ENCODE measurements at places on chromosomes 11 and 22.

- H3K4me1 ChIP-seq, result peaks cover 10% of the 10 kb centered on the region
- H3K36me3 ChIP-seq, result no peaks in the 10 kb centered on the region
- no peak for DNase-seq
- H3K4me3 ChIP-seq, result no peak overlapping the region
These were observed 24.0 kb downstream of the SMCO4 start for GRCh38 chr11:93519179-93519578.

DNA sequence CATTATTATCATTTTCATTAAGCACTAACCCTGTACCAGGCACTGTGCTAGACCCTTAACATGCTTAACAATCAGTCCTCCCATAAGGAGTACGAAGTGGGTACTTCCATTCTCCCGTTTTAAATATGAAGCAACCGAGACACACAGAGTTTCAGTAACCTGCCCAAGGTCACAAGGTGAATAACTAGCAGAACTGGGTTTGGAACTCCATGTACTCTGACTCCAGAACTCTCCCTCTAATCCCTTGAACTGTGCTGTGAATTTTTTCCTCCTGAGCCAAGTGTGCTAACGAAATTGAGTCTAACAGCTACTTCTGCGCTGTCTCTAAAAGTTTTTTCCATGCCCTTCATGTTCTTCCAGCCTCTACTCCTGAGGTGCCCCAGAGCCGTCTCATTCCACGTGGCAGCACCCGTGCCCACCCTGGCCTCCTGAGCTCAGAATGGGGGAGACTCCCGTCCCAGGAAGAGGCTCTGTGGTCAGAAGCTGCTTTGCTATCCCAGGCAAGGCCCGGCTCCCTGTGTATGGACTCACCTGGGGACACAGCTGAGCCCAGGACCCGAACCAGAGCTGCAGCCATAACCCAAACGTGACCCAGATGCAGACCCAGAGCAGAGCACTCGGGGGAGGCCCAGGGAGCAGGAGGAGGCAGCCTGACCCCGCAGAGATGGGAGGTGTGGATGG lies 8.6 kb upstream of the TRIM29 start:
- DNase-seq, result no peak
- H3K36me3 ChIP-seq, result no peaks in the 10 kb centered on the region
- H3K27me3 ChIP-seq, result no peaks in the 10 kb centered on the region

DNA sequence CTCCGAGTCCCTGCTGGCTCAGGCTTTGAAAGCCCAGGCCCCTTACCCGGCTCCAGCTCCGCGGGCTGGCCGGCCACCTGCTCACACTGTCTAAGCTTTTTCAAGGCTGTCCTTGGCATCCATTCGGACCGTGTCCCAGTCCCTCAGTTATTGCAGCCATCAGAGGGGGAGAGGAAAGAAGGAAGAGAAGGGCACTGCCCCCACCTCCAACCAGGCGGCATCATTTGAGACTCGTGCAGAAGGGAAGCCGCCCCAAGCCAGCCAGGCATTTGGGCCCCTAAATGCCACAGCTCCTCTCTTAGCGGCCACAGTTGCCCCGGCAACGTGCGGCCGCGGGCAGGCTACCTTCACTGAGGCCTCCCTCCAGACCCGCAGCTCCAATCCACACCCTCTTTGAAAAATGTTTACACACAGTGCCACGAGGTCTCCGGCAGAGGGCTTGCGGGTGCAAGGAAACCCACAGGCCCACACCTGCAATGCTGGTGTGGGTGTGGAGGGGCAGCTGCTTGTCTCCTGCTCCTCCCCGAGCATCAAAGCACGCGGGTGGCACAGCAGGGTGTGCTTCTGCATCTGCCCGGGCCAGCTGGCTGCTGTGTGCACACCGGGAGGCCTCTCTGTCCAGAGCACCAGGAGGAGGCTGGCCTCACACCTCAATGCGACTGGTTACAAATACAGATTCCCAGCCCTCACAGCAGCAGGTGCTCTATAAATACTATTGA lies 124.4 kb downstream of the CTTN start:
- no peak overlapping the region for H3K27ac ChIP-seq
- no peaks in the 10 kb centered on the region for H3K27me3 ChIP-seq
- H3K4me1 ChIP-seq, result no peaks in the 10 kb centered on the region
- no peak overlapping the region for H3K4me3 ChIP-seq
- H3K36me3 ChIP-seq, result no peaks in the 10 kb centered on the region

- no peaks in the 10 kb centered on the region for H3K4me1 ChIP-seq
- DNase-seq, result peak; percentile 55
- no peaks in the 10 kb centered on the region for H3K36me3 ChIP-seq
- H3K27me3 ChIP-seq, result no peaks in the 10 kb centered on the region
- no peak overlapping the region for H3K4me3 ChIP-seq
These were observed 6.2 kb upstream of the IGSF22 start for GRCh38 chr11:18731949-18732821.

DNA sequence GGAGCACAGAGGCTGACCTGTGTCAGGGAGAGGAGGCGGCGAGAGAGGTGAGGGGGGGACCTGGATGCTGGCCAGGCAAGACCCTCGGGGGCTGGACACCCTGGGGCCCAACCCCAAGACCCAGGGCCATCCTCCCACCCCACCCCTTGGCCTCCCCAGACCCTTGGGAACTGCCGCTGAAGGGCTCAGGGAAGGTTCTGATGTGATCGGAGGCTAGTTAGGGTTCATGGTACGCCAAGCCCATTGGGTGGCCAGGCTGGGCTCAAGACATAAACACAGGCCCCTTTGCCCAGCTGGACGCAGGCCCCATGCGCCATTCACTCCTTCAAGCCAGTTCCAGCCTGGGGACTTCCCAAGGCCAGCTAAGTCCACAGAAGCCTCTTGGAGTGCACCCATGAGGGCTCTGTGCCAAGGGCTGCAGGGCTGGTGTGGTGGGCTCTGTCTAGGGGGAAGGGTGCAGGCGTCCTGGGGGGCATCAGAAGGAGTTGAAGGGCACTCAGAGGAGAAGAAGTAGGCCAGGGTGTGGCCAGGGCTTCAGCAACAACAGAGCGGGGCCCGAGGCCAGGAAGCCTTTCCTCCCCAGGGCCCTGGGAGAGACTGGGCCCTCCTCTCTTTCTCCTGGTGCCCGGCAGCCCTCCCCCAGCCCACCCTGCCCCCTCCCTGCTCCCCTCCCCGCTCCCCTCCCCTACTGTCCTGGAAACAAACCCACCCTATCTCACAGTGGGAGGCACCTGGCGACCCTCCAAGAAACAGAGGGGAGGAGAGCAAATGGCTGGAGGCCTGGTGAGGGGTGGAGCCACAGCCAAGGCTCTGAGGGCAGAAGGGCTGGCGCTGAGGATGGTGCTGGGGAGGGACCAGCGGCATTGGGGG lies 12.9 kb downstream of the TSPAN32 start:
- H3K4me3 ChIP-seq, result no peak overlapping the region
- H3K36me3 ChIP-seq, result no peaks in the 10 kb centered on the region
- peak overlapping the region; percentile 86 for H3K27ac ChIP-seq
- no peaks in the 10 kb centered on the region for H3K27me3 ChIP-seq

DNA sequence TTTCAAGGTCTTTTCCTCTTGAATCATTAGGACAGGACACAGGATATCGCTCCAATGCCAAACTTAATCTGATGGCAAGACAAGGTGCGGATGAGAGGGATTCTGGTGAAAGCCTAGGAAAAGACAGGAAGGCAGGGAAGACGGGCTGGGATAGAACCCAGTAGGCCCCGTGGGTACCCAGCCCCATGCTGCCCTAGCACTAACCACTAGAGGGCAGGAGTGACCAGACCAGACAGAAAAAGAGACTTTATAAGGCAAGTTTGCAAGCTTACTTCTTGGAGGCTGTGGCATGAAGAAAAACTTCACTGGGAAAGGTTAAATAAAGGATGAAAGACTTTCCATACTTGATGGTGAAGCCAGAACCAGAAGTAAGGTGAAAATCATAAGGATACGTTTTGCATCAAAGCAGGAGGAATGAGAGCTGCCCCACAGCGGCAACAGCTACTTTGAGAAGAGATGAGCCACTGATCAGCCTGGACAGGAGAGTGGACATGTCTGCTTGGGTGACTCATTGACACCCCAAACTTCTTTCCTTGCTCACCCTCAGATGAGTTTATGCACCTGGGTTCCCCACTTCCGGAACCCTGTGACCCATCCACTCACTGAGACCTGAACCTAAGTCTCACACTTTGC lies 39.8 kb downstream of the SYN3 start:
- peak; percentile 50 for DNase-seq
- no peaks in the 10 kb centered on the region for H3K27me3 ChIP-seq
- no peaks in the 10 kb centered on the region for H3K36me3 ChIP-seq
- no peak overlapping the region for H3K27ac ChIP-seq
- no peaks in the 10 kb centered on the region for H3K4me1 ChIP-seq

DNA sequence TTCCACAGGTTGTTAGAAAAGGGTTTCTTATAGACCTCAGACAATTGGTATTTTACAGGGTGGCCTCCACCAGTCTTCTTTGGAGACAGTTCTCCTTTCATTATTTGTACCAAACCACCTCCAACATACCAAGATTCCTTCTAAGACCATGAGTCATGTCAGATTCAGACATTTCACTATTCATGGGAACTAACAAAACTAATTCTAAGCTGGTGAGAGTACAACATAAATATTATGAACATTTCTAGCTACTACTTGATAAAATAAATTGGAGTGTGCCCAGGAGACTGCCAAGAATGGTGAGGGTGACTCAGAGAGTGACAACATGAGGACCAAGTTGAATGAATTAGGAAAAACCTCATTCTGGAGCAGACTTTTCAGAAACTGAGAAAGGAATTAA lies 494.6 kb upstream of the LRRC4C start:
- H3K4me1 ChIP-seq, result no peaks in the 10 kb centered on the region
- H3K27ac ChIP-seq, result no peak overlapping the region
- H3K27me3 ChIP-seq, result no peaks in the 10 kb centered on the region

- H3K27ac ChIP-seq, result no peak overlapping the region
- H3K4me1 ChIP-seq, result no peaks in the 10 kb centered on the region
- no peaks in the 10 kb centered on the region for H3K27me3 ChIP-seq
- no peaks in the 10 kb centered on the region for H3K36me3 ChIP-seq
- H3K4me3 ChIP-seq, result no peak overlapping the region
- DNase-seq, result no peak
These were observed 4.9 kb downstream of the OR8B8 start for GRCh38 chr11:124440608-124441007.

GRCh38 chr11:34151166-34151565 lies 45.7 kb downstream of the NAT10 start:
- H3K36me3 ChIP-seq, result peaks cover 14% of the 10 kb centered on the region
- H3K27ac ChIP-seq, result no peak overlapping the region
- H3K27me3 ChIP-seq, result no peaks in the 10 kb centered on the region
- no peak overlapping the region for H3K4me3 ChIP-seq
- H3K4me1 ChIP-seq, result peaks cover 23% of the 10 kb centered on the region
- DNase-seq, result no peak

DNA sequence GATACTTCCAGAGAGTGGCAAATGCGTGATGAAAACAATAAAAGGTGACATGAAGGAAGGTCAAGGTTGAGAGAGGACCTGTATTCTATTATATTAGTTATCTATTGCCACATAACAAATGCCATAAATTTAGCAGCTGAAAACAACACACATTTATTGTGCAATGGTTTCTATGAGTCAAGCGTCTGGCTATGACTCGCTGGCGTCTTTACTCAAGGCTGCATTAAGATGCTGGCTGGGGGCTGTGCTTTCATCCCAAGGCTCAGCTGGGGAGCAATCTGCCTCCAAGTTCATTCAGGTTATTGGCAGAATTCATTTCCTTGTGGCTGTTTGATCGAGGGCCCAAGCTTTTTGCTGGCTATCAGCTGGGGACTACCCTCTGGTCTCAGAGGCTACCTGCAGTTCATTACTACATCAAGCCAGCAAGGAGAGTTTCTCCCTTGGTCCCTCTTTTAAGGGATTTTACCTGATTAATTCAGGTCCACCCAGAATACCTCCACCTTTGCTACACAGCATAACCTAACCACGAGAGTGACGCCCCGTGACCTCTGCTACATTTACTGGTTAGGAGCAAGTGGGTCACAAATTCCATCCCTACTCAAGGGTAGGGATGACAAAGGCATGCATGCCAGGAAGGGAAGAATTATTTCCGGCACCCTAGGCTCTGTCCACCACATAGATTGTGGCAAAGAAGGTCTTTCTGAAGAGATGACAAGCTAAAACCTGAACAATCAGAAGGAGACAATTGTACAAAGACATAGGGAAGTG lies 549.1 kb downstream of the MN1 start:
- no peak overlapping the region for H3K27ac ChIP-seq
- peak; percentile 8 for DNase-seq
- no peaks in the 10 kb centered on the region for H3K27me3 ChIP-seq
- H3K4me3 ChIP-seq, result no peak overlapping the region
- H3K36me3 ChIP-seq, result no peaks in the 10 kb centered on the region
- H3K4me1 ChIP-seq, result no peaks in the 10 kb centered on the region

DNA sequence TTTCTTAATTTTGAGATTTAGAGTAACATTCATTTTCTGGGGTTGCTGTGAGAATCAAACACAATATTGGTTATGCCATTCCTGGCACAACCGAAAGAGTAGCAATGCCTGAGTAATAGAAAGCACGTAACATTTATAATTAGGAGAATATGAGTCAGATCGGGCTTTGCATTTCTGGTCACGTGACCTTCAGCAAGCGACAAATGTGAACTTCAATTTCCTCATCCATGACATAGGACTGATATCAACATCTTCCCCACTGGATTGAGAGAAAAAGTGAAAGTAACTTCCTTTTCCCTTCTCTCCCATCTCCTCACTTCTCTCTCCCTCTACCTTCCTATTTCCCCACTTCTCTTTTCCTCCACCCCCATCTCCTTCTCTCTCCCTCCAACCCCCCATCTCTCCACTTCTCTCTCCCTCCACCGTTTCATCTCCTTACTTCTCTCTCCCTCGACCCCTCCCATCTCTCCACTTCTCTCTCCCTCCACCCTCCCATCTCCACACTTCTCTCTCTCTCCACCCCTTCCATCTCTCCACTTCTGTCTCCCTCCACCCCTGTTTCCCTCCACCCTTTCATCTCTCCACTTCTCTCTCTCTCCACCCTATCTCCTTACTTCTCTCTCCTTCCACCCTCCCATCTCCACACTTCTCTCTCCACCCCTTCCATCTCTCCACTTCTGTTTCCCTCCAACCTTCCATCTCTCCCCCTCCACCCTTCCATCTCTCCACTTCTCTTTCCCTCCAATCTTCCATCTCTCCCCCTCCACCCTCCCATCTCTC lies 33.5 kb upstream of the CAT start:
- no peak overlapping the region for H3K4me3 ChIP-seq
- no peaks in the 10 kb centered on the region for H3K27me3 ChIP-seq
- no peaks in the 10 kb centered on the region for H3K36me3 ChIP-seq
- H3K27ac ChIP-seq, result no peak overlapping the region
- no peaks in the 10 kb centered on the region for H3K4me1 ChIP-seq
- no peak for DNase-seq

DNA sequence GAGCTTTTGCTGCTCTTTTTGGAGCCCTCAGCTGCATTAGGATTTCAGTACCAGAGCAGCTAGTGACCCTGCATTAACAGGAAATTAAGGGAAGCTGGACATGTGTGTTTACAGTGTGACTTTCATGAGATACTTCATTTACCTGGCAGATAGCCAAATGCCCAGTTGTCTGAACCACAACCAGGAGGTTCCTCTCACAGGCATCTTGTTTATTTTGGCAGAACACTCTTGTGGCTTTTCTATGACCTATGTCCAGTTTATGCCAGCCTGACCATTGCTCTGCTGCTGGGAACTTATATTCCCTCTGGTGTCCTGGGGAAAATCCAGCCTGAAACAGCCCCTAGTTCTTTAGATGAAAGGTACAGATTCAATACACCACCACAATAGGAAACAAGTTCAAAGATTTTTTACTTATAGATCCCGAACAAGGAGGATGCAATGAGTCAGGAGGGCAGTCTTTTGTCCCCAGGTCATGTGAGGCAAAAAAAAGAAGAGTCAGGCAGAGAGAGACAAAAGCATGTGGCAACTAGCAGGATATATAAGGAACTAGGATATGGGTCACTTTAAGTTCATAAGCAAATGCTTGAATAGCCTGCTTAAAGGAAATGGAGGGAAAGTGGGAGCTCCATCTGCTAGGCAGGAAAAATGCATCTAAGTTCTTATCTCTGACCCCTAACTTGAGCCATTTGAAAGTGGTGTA lies 379.3 kb downstream of the INSC start:
- no peaks in the 10 kb centered on the region for H3K36me3 ChIP-seq
- H3K4me1 ChIP-seq, result peaks cover 10% of the 10 kb centered on the region
- no peak overlapping the region for H3K4me3 ChIP-seq

All from thyroid gland (tissue), 4 donors.